Suppressor macrophage (primary cell): ENCODE measurements at places on chromosomes 16 and 17.

- no peak for DNase-seq
These were observed 46.8 kb downstream of the TIMM22 start for GRCh38 chr17:1043601-1044251.

GRCh38 chr16:31875112-31875803 lies 1.7 kb downstream of the ZNF267 start:
- peak; percentile 68 for DNase-seq

DNA sequence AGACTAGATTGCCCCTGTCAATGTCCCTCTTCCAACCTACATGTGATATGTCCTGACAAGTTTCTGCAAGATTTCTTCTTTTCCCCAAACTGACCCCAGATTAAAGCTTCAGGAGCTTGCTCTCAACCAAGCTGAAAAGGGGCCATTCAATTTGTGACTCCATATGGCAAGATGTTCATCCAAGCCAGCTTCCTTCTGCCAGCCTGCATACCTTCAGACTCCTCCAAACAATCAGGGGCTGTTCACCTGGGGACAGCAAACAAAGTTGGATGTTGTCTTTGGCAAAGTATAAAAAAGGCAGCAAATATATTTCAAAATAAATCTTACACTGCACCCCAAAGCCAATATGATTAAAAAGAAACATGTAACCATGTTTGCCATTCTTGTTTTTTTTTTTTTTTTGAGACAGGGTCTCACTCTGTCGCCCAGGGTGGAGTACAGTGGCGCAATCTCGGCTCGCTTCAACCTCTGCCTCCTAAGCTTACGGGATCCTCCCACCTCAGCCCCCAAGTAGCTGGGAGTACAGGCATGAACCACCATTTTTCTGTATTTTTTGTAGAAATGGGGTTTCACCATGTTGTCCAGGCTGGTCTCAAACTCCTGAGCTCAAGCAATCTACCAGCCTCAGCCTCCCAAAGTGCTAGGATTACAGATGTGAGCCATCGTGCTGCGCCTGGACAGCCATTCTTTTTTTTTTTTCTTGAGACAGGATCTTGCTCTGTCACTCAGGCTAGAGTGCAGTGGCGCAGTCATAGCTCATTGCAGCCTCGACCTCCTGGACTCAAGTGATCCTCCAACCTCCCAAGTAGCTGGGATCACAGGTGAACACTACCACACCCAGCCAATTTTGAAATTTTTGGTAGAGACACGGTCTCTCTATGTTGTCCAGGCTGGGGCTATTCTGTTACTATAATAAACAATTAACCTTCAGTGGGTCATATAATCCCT lies 50.0 kb upstream of the AKAP1 start:
- no peak for DNase-seq

GRCh38 chr17:51056813-51057510 lies 63.7 kb downstream of the SPAG9 start:
- peak; percentile 36 for DNase-seq

GRCh38 chr16:67149276-67150046 lies 1.3 kb downstream of the B3GNT9 start:
- DNase-seq, result no peak

GRCh38 chr16:48386559-48387312 lies 1.5 kb upstream of the SIAH1 start:
- no peak for DNase-seq

DNA sequence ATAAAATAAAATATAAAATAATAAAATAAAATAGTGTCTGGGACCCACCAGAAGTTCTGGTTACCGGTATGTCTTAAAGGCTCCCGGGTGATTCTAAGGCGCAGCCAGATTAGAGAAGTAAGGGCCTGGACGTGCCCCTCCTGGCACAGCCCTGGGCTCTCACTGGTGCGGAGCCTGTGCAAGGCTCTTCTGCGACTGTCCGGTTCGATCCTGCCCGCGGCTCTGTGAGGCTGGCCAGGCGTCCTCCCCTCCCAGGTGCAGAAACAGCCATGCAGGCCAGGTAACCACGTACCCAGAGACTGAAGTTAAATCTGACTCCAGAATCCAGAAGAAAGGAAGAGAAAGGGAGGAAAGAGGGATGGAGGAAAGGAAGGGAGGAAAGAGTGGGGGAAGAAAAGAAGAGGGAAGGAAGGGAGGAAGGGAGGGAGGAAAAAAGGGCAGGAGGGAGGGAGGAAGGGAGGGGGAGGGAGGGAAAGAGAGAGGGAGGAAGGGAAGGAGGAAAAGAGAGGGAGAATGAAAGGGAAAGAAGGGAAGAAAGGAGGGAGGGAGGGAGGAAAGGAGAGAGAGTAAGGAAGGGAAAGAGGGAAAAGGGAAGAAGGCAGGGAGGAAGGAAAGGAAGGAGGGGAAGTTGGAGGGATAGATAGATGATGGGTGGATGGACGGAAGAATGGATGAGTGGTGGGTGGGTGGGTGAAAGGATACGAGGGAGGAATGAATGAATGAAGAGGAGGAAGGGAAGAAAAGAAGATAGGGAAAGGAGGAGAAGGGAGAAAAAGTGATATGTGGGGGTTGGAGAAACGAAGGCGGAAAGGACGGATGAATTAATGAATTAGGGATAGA lies 42.3 kb downstream of the C16orf82 start:
- DNase-seq, result no peak

- DNase-seq, result no peak
These were observed at the start of gene ALOX12 for GRCh38 chr17:6995500-6996255. Gene ALOX12 (plus strand): TSS chr17:6996049. CDS start chr17:6996118, 69 bp downstream.

GRCh38 chr17:44198721-44199552 lies 747 bp downstream of the ATXN7L3 start:
- peak; percentile 90 for DNase-seq
